ENCODE measurements at places on chromosomes 1 and 21. TPM values are rescaled to one million over a fixed set of nuclear protein-coding genes. Genes with fewer than 3 reads are reported as not detected.
A peak's percentile ranks its signal among the peaks of the same experiment; 100 is the strongest.

The LHX8 gene
- not detected for total RNA-seq

The WNT2B gene
- 1.7 TPM for total RNA-seq

The NUDT4B gene
- not detected for total RNA-seq

GRCh38 chr1:107003972-107004371, 52.5 kb upstream of the PRMT6 start:
- H3K36me3 ChIP-seq = no peaks in the 10 kb centered on the region
- no peak overlapping the region for H3K4me3 ChIP-seq
- H3K4me1 ChIP-seq = no peaks in the 10 kb centered on the region
- no peak overlapping the region for H3K27ac ChIP-seq

- H3K4me1 ChIP-seq = peaks cover 40% of the 10 kb centered on the region
- peak overlapping the region; percentile 8 for H3K27ac ChIP-seq
- peak; percentile 34 for DNase-seq
- peaks cover 5% of the 10 kb centered on the region for H3K36me3 ChIP-seq
Measured at GRCh38 chr1:157157501-157158190, 19.5 kb upstream of the ETV3 start.

DNA sequence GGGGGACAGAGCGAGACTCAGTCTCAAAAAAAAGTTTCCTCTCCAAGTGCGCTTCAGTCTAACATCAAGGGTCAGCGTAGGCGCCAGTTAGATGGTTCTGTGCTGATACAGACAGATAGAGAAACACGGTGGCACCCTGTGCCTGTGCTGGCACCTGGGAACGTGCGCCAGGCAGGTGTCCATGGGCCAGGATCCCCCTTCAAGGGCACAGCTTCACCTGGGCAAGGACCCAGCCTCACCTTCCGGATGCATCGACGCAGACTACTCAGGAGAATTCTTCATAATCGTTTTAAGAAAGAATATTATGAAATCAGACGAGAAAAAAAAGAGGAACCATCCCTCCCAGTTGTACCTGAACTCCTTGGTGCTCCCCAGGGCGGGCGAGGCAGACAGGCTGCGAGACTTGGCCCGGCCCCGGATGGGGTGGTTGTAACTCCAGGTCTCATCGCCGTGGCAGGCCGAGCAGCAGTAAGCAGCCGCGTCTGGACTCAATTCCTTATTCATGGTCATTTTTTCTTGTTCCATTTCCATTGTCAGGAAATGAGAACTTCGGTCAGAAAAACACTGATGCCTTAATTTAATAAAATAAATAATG, 13.3 kb downstream of the NADK start:
- no peaks in the 10 kb centered on the region for H3K27me3 ChIP-seq
- peaks cover 99% of the 10 kb centered on the region for H3K36me3 ChIP-seq
- no peak overlapping the region for H3K27ac ChIP-seq
- no peak overlapping the region for H3K4me3 ChIP-seq

GRCh38 chr21:30990514-30991262, 47.6 kb downstream of the KRTAP19-8 start:
- H3K27ac ChIP-seq = no peak overlapping the region
- H3K36me3 ChIP-seq = no peaks in the 10 kb centered on the region
- no peak overlapping the region for H3K4me3 ChIP-seq
- DNase-seq = no peak
- H3K27me3 ChIP-seq = no peaks in the 10 kb centered on the region
- H3K4me1 ChIP-seq = no peaks in the 10 kb centered on the region

GRCh38 chr21:33761441-33762036, 119.2 kb downstream of the ITSN1 start:
- DNase-seq = peak; percentile 76
- H3K36me3 ChIP-seq = peaks cover 35% of the 10 kb centered on the region
- H3K4me1 ChIP-seq = peaks cover 16% of the 10 kb centered on the region
- peak overlapping the region; percentile 3 for H3K4me3 ChIP-seq
- H3K27me3 ChIP-seq = no peaks in the 10 kb centered on the region
- peak overlapping the region; percentile 87 for H3K27ac ChIP-seq

GRCh38 chr1:184739070-184739469, 15.6 kb downstream of the EDEM3 start:
- H3K4me1 ChIP-seq = peaks cover 8% of the 10 kb centered on the region
- H3K4me3 ChIP-seq = no peak overlapping the region
- peaks cover 26% of the 10 kb centered on the region for H3K36me3 ChIP-seq

Measured in MCF 10A (cell line).